Forelimb muscle (tissue), 1 donor: ENCODE measurements at places on chromosomes 16 and 17. TPM values are rescaled to one million over a fixed set of nuclear protein-coding genes. Genes with fewer than 3 reads are reported as not detected.

The GDPD1 gene
- 2.0 TPM for polyA plus RNA-seq

The CCL4 gene
- polyA plus RNA-seq: 0.76 TPM

The HSF4 gene
- 3.5 TPM for polyA plus RNA-seq

DNA sequence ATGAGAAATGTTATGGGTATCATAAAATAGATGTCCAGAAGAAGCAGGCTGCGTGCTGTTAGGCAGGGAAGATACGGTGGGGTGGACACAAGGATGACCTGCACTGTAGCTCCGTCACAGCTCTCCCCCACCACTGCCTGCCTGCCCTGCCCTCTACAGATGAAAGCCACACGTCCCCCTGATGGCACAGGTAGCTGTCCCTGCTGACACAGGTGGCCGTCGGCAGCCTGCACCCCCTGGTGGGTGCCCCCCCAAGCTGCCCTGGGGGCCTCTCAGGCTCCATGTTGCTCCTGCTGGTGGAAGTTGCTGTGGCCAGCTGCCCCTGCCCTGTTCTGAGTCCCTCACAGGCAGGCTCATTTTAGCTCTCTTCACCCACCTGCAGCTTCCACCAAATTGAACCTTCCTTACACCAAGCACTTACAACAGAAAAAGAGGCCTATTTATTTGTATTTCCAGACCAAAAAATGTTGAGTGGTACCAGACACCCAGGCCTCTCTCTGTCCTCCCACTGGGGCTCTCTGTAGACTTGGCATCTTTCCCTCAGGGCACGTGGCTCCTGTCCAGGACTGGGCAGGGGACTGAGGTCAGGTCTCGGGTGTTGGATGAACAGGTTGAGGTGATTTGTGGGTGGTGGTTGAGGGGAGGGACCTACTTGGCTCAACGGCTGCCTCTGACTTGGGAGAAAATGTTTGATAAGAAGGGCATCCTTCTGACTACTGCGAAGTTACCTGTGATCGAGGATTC is 50.1 kb upstream of the CACNG5 start:
- DNase-seq: no peak

DNA sequence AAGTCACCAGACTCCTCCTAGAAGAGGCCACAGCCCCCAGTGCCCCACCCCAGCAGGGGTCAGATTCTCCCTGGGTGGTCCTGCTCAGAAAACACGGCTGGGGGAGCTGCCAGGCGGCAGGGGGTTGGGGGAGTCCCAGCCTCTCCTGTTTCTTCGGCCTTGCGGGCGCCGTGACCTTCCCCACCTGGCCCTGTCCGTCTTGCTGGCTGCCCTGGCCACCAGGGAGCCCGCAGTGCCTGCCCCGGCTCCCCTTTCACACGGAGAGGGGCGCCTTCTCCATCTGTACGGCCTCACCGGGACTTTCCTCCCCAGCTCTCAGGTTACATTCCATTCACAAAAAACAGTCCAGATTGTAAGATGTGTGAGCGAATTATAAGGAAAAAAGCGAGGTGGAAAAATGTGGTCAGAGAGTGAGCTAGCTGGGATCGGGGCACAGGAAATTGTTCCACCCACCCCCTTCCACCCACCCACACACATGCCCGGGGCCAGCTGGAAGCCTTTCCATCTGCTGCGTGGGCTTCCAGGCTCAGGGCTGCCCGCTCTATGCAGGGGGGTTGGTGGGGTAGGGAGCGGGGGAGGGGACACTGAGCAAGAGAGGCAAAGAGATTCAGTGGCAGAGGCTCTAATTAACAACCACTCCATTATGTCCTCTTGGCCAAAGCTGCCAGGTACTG is 14.6 kb upstream of the CIBAR2 start:
- DNase-seq: no peak

- DNase-seq: no peak
These were observed 124.2 kb downstream of the METRNL start for GRCh38 chr17:83203472-83204221.

DNA sequence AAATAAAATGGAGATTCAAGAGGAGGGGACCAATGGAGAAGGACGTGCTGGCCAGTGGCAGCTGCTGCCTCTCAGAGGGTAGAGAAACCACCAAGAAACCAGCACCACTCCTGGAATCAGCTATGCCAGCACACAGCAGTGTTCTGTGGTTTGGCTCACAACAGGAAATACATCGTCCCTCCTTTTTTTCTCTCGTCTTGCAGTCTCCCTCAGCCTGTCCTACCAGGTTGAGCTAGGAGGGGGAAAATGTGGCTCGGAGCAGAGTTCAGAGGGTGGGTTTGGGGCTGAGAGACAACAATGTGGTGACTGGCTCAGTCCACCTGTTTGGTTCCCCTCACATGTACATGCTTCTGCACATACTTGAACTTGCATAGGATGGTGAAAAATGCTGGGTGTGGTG is 19.9 kb upstream of the SLC16A5 start:
- no peak for DNase-seq

- no peak for DNase-seq
These were observed 16.1 kb upstream of the EXOC7 start for GRCh38 chr17:76119409-76120371.

DNA sequence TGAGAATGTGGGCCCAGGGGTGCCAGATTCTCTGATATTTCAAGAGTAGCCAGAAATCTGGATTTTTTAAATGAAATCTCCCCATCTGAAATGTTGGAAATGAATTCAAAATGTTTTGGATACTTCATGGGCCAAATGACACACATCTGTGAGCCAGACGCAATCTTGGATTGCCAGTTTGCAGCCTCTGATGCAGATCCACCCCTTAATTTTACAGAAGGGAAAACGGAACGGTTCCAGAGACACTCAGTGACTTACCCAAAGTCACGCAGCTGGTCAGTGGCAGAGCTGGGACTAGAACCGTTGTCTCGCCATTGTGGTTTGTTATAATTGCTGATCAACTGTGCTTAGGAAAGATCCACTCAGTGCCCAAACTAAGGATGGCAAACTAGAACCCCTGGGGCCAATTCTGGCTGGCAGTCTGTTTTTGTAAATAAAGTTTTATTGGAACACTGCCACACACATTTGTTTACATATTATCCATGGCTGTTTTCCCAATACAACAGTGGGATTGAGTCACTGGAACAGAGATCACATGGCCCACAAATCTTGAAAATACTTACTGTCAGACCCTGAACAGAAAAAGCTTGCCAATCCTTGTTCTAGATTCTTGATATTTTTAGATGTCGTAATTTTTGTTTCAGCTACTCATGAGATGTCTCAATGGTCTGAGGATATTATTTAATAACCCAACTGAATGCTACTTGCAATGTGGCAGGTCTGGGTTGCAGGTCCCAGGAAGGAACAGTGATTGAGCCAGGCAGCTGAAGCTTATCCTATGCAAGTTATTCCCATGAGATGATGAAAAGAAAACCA is 143.8 kb downstream of the AXIN2 start:
- no peak for DNase-seq

GRCh38 chr17:20228410-20228809 is 219.3 kb downstream of the SPECC1 start:
- no peak for DNase-seq

DNA sequence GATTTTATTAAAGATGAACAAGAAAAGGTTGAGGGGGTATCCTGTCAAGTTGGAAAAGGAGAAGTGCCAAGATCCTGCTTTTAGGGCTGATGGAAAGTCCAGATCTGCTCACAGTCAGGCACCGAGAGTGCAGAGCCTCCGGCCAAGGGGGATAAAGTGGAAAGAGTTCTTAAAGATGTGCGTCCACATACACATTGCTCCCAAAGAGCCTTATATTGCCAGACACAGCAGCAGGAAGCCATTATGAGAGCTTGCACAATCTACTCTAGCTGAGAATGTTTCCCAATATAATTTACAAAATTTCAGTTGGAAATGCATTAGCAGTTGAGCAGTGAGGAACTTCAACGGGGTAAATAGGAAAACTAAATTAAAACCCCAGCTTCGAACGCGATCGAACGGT is 95.6 kb downstream of the SALL1 start:
- peak; percentile 40 for DNase-seq

DNA sequence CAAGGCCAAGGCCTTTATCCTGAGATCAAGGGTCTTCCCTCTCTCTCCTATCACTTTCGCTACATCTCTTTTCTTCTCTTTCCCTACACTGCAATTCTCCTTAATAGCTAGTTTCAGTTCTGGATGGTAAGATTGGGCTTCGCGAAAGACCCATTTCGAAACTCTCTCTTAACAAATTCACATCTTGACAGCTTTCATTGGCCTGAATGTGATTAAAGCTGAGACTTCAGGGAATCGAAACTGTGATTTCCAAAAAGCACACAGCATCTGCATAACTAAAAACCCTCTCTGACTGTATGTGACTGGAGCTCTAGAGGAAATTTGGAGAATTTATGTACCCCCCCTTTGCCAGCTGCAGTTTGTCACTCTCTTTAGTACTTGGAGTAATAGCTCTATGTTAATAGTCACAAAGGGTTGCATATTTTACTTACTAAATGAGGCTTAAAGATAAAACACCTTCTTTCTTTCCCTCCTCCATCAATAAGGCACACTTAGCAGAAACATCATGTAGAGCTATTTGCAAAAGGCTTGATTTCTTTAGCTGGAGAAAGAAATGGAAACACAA is 105.3 kb upstream of the FAM20A start:
- no peak for DNase-seq

- DNase-seq: no peak
These were observed 3.1 kb downstream of the HIC1 start for GRCh38 chr17:2057760-2058585.

GRCh38 chr16:27769561-27770255 is 219.8 kb downstream of the KATNIP start:
- no peak for DNase-seq

DNA sequence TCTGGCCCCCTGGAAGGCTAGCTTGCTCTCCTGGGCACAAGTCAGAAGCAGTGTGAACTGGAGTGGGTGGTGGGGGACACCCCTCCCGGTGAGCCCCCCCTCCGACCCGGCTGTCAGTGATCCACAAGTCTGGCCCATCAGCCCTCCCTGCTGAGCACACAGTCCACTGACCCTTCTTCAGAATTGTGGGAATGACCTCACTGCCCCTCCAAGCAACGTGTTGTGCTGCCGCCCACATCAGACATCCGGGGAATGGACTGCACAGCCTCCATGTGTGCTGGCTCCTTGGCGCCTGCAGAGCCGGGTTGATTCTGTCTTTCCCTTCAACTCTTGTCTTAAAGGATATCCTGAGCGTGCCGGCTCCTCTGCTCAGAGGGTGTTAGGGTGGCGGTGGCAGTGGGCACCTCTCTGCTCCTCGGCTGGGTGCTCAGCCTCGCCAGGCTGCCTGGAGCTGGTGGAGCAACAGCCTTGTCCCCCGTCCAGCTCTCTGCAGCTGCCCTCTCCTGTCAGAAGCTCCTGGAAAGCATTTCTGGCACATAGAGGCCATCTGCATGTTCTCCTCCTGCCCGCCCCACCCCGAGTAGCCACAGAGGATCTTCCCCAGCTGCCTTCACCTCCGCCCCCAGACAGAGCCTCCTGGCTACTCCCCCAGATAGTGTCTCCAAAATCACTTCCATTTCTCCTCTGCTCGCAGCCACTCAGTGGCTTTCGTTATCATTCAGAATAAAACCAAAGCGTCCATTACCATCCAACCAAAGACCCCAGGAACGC is 19.8 kb downstream of the NPTX1 start:
- DNase-seq: no peak

GRCh38 chr17:57739402-57740234 is 5.5 kb downstream of the CCDC182 start:
- DNase-seq: no peak

DNA sequence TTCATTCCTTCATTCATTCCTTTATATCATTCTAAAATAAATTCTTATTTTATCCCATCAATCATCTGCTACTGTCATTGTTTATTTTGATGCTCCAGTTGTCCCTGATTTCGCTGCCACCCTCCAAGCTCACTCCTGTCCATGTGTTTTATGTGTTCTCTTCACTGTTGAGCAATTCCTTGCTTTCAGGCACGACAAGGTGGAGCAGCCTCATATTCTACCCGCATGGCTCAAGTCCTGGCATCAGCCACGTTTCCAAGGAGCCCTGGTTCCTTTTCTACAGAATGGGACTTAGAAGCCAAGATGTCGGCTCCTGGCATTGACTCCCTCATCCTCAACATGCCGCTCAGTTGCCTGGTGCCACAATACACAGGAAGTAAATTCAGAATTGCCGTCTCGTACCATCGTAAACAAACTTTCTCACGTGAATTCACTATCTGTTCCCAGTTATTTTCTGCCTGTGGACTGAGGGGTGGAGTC is 139.0 kb downstream of the RPTOR start:
- no peak for DNase-seq

- DNase-seq: no peak
These were observed 488 bp downstream of the TMEM100 start for GRCh38 chr17:55722016-55722736.

DNA sequence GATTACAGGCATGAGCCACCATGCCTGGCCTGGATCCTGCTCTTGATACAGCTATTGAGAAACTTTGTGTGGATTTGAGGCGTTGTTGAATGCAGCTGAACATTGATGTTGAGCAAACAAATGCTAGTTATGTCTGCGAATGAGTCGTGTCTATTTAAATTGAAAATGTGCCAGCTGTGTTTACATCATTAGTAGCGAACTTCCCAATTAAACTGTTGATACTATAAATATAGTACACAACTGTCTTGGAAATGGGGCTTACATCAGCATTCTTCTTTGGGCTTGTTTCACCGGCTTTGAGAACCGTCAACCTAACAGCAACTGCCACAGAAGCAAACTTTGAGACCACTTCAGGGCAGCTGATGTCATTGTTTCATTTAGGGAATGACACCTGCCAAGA is 251.9 kb downstream of the RBFOX1 start:
- DNase-seq: no peak

- no peak for DNase-seq
These were observed 610.7 kb downstream of the KCNJ2 start for GRCh38 chr17:70780031-70780430.

GRCh38 chr16:54939510-54940278 is 9.0 kb downstream of the IRX5 start:
- no peak for DNase-seq

- DNase-seq: no peak
These were observed 14.1 kb downstream of the NUP88 start for GRCh38 chr17:5405400-5405799.

DNA sequence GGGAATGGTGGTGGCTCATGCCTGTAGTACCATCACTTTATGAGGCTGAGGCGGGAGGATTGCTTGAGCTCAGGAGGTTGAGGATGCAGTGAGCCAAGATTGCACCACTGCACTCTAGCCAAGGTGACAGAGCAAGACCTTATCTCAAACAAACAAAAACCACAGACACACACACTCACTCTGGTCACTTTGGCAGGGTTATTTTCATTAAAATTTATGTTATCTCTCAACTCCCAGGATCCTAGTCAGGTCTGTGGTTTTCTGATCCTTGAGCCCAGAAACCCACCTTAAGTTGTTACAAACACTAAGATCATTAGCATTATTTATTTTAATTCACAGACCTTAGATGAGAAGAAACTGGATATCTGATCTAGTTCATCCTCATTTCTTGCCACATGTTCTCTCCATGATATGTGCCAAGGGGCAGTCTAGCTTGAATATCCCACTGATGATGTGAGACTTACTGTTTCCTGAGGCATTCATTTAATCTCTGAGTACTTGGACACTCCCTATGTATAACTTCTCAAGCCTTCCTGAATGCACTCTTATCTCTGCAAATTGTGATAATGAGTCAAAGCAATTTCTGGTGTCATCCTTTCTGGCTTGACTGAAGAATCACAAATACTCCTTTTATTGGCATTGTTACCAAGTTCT is 9.6 kb downstream of the ABHD15 start:
- DNase-seq: no peak

- no peak for DNase-seq
These were observed 6.4 kb upstream of the ITGAX start for GRCh38 chr16:31348579-31348978.
